Metanephros (tissue), 2 donors: ENCODE measurements at places on chromosomes 11 and 22. TPM values are rescaled to one million over a fixed set of nuclear protein-coding genes. Genes with fewer than 3 reads are reported as not detected.

LRP5 gene
- total RNA-seq: 72.8 TPM

CYP2R1 gene
- total RNA-seq: 16.1 TPM

PRRG4 gene
- 4.0 TPM for total RNA-seq

FAM181B gene
- 5.0 TPM for total RNA-seq

CYB561A3 gene
- total RNA-seq: 25.2 TPM

MS4A3 gene
- 8.8 TPM for total RNA-seq

RFPL1 gene
- not detected for total RNA-seq

C11orf87 gene
- 0.29 TPM for total RNA-seq

IGSF9B gene
- 6.8 TPM for total RNA-seq

TRIM48 gene
- total RNA-seq: not detected

PAMR1 gene
- 18.7 TPM for total RNA-seq

GPR83 gene
- 0.41 TPM for total RNA-seq

BTBD18 gene
- total RNA-seq: not detected

TSGA10IP gene
- not detected for total RNA-seq

SESN3 gene
- 77.1 TPM for total RNA-seq

CHCHD10 gene
- 78.8 TPM for total RNA-seq

INCENP gene
- 20.1 TPM for total RNA-seq

JAML gene
- total RNA-seq: 11.2 TPM

SCGB1D2 gene
- not detected for total RNA-seq

CHRM1 gene
- not detected for total RNA-seq

MS4A4A gene
- 7.9 TPM for total RNA-seq

RGL4 gene
- total RNA-seq: 3.2 TPM

GPR152 gene
- total RNA-seq: not detected

MDK gene
- 288 TPM for total RNA-seq

GRAMD1B gene
- total RNA-seq: 21.3 TPM
